Ecto neural progenitor cell (in vitro differentiated cells): ENCODE measurements at places on chromosomes 16 and 17.

DNA sequence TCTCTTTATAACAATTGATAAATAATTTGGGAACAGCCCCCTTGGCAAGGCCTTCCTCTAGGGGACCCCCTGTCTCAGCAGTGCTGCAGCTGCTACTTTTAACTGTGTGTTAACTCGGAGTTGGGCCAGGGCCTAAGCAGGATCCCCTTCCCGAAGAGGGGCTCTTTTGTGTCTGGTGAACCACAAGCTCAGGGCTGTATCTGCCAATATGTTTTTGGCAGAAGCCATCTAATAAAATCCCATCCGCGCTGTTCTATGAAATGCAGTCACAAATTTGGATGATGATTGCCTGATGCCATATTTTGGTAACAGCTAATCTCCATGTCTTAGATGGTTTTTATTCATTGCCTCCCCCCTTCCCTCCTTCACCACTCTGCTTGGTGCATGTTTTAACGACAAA lies 267.7 kb downstream of the FTO start:
- no peak for DNase-seq

DNA sequence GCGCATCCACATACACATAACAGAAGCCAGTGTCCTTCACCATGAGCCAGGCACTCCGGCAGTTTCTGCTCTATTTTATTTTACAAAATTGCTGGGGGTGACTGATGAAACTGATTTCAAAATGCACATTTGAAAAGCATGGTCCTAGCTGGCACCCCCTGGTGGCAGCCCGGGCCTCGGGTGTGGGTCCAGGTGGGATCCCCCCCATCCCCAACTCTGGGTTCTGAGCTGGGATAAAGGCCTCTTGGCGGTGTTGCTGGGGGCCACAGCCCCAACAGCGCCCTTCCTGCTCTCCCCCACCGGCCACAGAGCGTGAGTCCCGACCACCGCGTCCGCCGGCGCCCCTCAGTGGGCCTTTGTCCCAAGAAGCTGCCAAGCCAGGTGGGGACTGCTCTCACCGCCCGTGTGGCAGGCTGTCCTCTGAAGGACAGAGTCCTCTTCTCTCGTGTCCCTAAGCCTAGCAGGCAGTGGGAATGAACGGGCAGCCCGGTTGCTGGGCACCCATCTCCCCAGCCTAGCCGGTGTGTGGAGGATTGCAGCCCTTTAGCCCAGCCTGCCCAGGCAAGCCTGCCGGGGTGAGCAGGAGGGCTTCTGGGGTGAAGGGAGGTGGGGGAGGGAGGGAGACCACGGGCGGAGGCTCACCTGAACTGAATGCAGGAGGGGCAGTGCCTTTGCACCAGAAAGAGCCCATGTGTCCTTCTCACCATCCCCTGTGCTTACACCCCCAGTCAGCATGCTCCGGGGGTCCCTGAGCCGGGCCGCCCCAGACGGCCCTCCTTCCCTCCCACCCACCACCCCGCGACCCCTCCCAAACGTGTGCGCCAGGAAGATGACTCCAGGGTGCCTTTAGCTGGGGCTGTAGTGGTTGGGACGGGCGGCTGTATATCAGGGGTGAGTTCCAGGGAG lies 898 bp downstream of the SNAI3 start:
- DNase-seq: no peak

GRCh38 chr17:47618410-47618809 lies 31.3 kb upstream of the KPNB1 start:
- no peak for DNase-seq

DNA sequence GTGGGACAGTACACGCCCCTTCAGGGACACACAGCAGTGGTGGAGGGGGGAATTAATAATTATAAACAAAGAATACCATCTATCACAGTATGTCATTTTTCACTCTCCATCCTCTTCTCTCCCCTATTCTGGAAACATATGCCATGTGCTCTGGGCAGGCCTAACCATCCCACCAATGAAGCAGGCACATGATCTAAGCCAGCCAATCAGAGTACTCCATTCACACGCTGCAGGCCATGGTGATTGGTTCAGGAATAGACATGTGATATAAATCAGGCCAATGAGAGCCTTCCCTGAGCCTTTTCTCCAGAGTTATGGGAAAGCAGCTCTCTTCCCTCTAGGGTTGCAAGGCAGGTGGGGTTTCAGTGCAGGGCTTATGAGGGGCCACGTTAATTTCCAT lies 36.5 kb downstream of the GSG1L start:
- DNase-seq: no peak

DNA sequence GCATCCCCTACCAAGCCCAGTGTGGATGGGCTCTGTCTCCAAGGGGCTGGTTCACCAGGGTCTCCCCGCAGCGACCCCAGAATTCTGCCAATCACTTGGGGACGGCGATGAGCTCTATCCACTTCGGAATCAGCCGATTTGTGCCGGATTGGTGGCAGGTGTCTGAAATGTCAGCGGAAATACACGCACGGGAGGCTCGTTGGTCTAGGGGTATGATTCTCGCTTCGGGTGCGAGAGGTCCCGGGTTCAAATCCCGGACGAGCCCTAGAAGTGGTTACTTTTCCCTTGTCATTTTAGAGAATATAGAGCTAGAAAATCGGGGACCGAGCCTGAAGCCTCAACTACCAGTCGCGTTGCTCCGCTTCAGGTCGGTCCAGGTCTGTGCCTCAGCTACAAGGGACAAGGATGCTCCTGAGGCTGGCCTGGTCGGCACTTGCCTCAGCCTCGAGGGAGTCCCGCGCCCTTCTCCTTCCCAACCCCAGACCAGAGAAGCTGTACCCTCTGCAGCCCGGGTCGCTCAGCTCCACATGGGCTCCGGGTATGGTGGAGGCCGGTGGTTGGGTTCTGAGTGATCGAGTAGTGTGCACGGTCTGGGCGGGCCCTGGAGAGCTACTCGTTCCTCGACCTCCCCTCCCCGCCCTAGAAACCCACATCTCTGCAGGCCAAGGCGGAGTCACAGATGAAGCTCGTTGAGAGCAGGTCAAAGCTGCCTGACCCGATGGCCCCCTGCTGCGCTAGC lies 16.0 kb upstream of the OR1F1 start:
- peak; percentile 61 for DNase-seq

DNA sequence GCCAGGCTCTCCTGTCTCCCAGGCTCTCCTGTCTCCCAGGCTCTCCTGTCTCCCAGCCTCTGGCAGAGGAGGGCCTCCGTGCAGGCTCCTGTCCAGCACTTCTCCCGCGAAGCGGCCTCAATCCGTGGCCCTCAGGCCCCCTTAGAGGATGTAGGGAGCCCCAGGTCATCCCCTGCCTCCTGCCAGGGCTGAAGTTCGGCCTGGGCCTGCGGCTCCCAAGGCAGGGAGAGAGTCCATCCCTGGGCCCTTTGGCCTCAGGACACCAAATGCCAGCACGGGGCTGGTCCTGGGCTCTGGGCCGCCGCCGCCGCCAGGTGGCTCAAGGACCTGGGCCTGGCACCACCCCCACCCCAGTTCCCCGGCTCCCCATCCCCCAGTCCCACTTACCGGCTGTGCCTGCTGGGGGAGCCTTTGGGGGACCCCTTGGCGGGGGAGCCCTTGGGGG lies 370 bp downstream of the EVPL start:
- DNase-seq: no peak

GRCh38 chr17:45427181-45427835 lies 5.4 kb downstream of the ARHGAP27 start:
- DNase-seq: no peak

DNA sequence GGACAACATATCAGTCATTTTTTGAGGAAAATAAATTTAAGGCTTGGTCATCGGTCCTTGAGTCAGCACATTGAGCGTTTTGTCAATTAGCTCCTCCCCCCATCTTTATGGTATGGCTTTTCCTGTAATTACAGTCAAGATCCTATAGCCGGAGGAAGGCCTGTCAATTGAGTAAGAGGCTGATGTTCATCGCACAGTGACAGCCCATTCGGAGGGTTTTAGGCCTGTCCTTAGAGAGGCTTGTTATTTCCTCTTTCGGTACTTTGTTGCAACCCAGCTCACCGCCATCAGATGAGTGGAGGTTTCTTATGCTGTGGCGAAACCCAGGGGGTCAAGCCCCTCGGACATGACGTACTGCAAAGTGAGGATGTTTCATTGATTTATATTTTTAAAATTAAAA lies 395.2 kb downstream of the WWOX start:
- DNase-seq: peak; percentile 11

DNA sequence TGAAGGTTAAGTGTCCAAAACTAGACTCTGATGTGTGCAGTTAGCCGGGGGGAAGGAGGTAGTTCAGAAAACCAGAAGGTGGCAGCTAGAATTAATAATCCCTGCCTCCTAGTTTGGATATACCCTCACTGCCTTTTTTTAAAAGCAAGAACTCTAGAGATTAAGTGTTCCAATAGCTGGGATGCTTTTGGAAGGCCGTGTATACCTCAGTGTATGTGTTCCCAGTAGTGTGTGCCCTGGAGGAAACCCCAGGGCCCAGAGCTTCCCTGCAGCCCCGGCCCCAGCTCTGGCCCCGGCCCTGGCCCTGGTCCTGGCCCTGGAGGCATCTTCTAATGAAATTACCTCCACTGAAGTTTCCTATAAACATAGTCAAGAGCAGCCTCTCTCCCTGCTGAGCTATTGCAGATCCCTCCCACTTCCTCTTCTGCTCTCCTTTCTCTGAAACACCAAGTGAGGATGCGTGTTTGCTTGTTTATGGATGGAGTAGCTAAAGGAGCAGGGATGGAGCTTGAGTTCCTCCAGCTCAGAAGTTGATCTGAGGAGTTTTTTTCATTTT lies 130.7 kb downstream of the PRKCA start:
- no peak for DNase-seq

DNA sequence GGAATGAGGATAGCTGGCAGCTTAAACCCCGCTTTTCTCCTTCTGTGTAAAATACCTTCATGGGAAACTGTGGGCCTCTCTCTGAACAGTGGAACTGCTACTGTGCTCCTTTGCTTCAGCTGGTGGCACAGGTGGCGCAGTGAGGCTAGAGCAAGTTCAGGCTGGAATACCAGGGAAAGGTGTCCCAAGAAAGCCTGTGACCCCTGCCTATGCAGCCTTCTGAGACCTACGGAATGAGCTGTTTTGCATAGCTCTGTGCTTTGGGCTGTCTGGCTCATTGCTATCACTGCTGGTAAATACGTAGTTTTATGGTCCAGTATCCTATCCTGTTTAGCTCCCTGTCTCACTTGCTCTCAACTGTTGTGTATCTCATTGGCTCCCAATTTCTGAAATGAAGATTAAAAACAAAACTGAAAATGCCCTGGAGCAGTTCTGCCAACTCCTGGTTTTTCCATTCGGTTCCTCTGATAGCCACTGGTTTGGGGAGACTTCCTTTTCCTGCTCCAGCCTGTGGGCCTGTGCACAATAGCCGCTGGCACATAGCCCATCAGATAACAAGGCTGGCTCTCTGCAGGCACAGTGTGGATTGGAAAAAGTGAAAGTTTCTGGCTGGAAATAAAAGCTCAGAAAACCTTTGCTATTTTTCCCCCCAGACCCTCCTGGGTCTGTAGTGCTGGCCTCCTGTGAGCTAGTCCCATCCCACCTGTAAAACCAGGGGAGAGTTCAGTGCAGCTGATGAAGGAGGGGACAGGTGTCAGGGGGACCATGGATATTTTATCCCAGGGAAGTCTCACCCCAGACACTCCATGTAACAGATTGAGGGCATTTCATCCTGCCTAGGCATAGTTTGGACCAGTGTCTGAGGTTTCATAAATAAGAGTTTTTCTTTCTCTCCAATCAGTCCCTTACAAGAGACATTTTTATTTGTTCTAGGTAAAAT lies 24.0 kb downstream of the LIMD2 start:
- DNase-seq: no peak

DNA sequence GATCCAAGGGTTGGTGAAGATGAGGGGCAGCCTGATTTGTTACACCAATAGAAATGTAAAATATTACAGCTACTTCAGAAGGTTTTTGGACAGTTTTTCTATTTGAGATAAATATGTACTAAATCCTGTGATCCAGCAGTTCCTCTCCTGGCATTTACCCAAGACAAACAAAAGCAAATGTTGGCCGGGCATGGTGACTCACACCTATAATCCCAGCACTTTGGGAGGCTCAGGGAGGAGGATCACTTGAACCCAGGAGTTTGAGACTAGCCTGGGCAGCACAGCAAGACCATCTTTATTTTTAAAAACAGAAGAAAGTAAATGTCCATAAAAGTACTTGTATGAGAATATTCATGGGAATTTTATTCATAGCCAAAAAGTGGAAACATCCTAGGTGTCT lies 64.8 kb upstream of the MRC2 start:
- DNase-seq: no peak

DNA sequence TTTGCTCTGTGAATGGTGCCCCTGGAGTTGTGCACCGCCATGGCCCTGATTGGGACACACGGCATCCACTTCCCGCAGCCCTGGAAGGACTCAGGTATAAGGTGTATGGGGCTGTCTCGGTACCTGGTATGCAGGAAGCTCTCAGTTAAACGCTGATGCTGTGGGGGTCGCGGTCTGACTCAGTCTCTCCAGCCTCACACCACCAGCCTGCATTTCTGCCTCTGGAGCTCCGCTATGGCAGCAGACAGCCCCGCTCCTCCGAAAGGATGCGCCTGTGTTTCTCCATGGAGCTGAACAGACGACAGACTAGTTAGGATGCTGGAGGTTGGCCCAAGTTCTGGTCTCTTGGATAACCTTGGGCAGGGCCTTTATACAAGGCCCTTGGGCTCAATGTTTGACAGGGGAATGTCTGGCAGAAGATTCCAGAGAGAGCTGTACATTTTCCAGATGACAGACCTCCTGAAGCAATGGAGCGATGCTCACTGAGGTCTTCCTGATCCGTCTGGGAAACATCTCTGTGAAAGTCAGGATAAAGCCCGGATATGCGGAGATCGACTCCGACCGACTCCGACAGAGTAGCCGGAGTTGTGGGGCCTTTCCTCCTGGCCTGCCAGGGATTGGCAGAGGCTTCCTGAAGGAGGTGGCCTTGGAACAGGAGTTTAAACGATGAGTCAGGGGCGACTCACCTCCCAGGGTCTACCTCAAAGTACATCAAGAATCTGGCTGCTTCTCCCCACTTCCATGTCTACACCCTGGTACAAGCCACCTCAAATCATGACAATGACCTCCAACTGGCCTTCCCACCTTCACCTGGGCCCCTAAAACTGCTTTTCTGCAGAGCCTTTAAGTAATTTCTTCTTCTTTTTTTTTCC lies 21.9 kb upstream of the BCAR1 start:
- DNase-seq: no peak

- DNase-seq: no peak
These were observed 6.0 kb downstream of the NAGPA start for GRCh38 chr16:5027575-5028235.

DNA sequence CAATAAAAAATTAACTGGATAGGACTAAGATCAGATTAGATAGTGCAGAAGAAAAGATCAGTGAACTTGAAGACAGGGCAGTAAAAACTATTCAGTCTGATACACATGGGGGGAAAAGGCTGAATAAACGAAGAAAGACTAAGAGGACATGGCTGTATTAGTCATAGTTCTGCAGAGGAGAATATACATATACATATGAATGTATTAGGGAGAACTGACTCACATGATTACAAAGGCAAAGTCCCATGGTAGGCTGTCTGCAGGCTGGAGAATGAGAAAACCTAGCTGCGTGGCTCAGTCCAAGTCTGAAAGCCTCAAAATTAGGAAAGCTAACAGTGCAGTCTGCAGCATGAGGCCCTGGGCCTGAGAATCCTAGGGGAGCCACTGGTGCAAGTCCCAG lies 98.2 kb upstream of the GNAO1 start:
- peak; percentile 20 for DNase-seq
